ENCODE measurements at places on chromosomes 16 and 17. TPM values are rescaled to one million over a fixed set of nuclear protein-coding genes. Genes with fewer than 3 reads are reported as not detected.

The PRDM7 gene
- total RNA-seq, result not detected

The PRAC2 gene
- not detected for total RNA-seq

DNA sequence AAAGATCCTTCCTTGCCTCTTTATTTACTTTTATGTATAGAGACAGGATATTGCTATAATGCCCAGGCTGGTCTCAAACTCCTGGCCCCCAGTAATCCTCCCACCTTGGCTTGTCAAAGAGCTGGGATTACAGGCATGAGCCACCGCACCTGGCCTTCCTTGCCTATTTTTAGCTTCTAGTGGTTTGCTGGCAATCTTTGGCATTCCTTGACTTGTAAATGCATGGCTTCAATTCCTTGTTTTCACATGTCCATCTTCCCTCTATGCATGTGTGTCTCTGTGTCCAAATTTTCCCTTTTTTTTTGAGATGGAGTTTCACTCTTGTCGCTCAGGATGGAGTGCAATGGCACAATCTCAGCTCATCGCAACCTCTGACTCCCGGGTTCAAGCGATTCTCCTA is 22.5 kb downstream of the HEXIM2 start:
- no peak for DNase-seq

DNA sequence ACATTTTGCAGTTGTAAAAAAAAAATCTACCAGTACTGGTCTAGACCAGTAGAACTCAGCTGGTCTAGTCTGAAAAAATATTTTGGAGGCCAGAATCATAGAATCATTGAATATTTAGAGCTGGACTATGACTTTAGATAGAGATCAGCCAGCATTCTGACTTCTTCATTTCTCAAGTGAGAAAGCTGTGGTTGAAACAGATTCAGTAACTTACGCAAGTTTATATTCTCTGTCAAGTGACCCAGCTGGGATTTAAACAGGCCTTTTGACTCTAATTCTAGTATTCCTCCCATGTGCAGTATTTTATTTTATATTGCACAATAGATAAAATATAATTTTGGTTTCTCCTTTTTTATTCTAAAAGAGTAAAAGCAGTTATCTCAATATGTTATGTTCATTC is 4.9 kb downstream of the TNRC6A start:
- no peak for DNase-seq

DNA sequence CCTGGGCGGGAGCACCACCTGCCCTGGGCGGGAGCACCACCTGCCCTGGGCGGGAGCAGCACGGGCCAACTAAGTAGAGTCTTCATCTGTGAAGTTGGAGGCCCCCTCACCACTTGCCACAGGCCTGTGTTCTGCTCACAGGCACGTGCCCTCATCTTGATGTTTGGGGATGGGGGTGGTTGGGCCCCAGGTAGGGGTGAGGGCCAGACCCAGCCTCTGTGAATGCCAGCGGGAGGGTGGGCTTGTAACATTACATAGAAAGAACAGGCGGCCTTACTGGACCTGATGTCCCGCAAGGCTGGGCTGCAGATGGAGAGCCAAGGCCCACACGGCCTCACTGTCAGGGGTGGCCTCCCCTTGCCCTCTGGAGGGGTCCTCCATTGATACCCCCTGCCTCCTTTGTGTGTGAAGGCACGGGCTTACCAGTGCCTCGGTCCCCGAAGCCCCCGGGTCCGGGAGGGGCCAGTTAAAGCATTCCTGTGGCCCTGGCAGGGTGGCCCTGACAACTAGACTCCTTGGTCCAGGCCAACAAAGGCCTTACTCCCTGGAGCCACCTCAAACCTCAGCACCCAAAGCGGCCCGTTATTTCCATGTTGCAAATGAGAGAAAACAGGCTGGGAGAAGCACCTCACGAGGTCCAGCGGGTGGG is 1.1 kb upstream of the SLC16A3 start:
- DNase-seq, result peak; percentile 21

GRCh38 chr17:6303664-6304063 is 131.3 kb downstream of the AIPL1 start:
- DNase-seq, result peak; percentile 31

DNA sequence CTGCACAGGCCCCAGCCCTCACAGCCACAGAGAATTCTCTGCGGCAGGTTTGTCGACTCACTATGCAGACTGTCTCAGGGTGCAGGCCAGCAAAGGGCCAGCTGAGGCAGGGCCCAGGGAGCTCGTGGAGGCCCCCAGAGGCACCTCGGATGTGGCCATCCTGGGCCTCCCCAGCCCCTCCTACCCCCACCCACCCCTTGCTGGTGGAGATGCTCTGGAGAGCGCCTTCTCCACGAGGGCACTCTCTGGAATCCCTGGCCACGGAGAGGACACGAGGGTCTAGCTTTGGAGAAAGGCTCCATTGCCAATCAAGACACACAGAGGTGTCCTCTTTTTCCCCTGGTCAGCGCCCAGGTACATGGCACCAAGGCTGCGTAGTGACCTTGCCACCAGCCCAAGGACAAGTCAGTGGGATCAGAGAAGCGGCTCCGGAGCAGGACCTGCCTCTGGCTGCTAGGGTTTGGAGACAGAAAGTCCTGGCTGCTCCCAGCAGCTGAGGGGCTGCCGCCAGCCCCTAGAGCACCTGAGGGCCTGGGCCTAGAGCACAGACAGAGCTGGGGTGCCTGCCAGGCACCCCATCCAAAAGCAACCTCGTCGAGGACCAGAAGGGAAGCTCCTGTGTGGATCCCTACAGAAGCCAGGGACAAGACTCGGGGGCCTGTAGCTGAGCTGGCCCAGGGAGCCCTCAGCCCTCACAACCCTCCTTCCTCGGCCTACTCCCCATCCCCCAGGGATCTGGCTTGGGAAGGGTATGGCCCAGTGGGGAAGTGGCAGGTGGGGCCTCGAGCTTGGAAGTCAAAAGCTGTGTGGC is 18.7 kb downstream of the ARL2BP start:
- DNase-seq, result peak; percentile 15

GRCh38 chr16:54027995-54028394 is 258.6 kb downstream of the IRX3 start:
- no peak for DNase-seq

The SOCS7 gene
- 11.2 TPM for total RNA-seq

The VMO1 gene
- 0.81 TPM for total RNA-seq

DNA sequence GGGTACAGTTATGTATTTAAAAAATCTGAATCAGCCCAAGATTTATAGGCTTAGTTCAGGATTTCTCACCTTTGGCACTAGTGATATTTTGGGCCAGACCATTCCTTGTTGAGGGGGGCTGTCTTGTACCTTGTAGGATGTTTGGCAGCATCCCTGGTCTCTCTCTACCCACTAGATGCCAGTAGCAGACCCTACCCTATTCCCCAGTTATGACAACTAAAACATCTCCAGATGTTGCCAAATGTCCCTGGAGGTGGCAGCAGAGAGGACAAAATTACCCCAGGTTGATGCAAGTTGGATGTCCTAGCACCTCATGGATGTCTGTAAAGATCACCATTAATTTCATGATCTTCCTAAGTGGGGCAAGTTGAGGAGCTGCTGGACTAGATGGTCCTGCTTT is 45.8 kb downstream of the SYT17 start:
- no peak for DNase-seq

The PLD6 gene
- total RNA-seq, result 5.8 TPM

The DPEP1 gene
- not detected for total RNA-seq

Data from left cardiac atrium (tissue), 4 donors.